Stimulated activated CD4-positive, alpha-beta T cell treated with anti-CD3 and anti-CD28 coated beads, Interleukin-4, amount 100 ng/mL, for 4 hours (primary cell): ENCODE measurements at places on chromosomes 13 and 19.

- DNase-seq: no peak
These were observed 96.7 kb downstream of the CRYL1 start for GRCh38 chr13:20428666-20429644.

GRCh38 chr19:16213076-16213475, 15.4 kb downstream of the AP1M1 start:
- no peak for DNase-seq

DNA sequence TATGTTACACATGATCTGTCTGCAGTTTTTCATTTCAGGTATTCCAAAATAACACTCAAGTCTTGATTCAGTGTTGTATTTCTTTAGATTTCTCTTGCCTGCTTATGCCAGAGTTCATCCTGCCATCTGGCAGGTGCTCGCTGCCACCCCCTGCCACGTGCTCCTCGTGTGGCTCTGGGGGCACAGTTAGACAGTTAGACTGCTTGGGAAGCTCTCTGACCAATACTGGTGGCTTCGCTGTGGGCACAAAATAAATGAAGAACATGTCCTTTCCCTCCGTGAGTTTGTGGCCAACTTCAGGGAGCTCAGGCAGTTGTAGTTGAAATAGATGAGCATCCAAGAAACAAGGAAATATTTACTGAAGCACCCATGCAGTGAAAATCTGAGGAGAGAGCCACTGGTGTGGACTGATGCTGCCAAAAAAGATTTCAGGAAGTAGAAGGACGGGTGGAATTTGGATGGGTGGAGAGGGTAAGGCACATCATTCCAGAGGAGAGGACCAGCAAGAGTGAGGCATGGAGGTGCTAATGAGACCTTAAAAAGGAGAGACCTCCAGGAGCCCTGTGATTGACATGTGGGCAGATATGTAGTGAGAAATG, 37.5 kb upstream of the GPR183 start:
- no peak for DNase-seq

DNA sequence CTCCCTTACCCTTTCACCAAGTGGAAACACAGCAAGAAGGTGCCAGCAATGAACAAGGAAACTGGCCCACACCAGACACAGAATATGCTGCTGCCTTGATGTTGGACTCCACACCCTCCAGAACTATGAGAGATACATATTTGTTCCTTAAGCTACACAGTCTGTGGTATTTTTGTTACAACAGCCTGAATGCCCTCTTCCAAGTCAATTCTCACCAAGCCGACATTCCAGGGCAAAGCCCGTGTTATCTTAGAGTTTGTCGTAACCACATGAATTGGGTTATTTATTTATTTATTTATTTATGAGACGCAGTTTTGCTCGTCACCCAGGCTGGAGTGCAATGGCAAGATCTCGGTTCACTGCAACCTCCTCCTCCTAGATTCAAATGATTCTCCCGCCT, 14.9 kb downstream of the FGF21 start:
- no peak for DNase-seq

DNA sequence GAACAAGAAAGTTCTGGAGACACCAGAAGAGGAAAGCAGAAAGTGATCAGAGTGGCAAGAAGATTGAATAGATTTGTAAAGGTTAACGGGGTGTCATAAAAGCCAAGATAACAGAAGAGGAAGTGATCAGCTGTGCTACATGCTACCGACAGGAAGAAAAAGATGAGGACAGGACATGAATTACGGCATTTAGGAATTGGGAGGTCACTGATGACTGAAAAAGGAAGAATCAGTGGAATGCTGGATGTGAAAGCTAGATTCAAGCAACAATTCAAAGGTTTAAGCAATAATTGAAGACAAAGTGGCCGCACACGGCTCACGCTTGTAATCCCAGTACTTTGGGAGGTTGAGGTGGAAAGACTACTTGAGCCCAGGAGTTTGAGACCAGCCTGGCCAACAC, 15.1 kb downstream of the ZNF160 start:
- no peak for DNase-seq

GRCh38 chr13:99390601-99391000, 83.4 kb upstream of the GPR183 start:
- DNase-seq: no peak

DNA sequence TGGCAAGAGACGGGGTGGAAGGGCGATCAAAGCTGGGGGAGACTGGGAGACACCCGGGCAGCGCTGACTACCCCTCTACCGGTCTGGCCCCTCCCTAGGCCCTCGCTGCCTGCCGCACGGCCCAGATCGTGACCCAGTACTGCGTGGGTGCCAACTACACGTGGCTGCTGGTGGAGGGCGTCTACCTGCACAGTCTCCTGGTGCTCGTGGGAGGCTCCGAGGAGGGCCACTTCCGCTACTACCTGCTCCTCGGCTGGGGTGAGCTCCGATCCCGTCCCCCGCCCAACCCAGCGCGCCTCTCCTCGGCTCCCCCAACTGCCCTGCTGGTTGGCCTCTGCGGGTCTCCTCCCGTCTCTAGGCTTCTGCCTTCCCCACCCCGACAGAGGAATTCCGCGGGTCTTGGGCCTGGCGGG, 8.8 kb downstream of the GIPR start:
- DNase-seq: peak; percentile 54

DNA sequence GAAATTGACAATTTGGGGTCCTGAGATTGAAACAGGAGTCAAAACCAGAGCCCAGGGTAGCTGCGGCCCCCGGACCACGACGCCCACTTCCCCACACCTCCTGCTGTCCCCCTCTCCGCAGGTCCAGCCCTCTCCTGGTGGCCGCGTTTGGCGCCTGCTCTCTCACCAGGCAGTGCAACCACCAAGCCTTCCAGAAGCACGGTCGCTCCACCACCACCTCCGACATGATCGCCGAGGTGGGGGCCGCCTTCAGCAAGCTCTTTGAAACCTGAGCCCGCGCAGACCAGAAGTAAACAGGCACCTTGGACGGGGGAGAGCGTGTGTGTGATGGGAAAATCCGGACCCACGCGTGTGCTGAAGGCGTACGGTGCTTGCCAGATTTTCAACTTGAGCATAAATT, 22.9 kb downstream of the NAXD start:
- no peak for DNase-seq
